ENCODE measurements at places on chromosomes 2 and 18.

- DNase-seq = peak; percentile 43
These were observed 316.8 kb upstream of the KCNH7 start for GRCh38 chr2:163155279-163155883.

DNA sequence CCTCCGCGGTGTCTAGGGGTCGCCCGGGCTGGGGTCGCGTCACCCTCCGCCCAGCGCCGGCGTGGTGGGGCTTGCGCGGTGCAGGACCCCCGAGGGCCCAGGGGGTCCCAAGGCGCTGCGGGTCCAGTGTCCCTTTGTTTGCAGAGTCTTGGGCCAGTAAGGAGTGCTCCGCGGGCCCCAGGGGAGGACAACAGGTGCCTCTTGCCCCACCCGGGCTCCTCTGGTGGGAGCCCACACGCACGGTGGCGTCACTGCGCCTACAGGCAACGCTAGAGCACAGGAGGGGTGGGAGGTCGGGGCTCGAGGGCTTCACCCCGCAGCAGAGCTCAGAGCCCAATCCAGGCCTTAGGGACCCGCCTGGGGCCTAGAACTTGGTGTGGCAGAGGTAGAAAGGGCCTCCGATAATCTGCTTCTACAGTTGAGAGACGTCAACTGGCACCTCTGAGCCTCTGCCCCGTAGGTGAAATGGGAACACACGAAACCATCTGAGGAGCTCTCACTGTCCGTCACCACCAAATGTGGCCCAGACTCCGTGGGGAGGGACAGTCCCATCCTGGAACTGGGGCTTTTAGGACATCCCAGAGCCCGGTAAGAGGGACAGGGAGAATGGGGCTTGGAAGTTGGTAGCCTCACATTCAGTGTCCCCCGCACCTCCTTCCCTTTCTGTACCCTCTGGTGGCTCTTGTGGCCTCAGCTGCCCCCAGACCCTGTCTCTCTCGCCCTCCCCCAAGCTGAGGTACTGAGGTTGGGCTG, 1.4 kb downstream of the ARID5A start:
- no peak for DNase-seq

GRCh38 chr2:33620-34019, 12.7 kb downstream of the FAM110C start:
- no peak for DNase-seq

- peak; percentile 39 for DNase-seq
These were observed 50.8 kb downstream of the CCBE1 start for GRCh38 chr18:59646228-59646962.

- DNase-seq = peak; percentile 99
These were observed 9.0 kb upstream of the DSEL start for GRCh38 chr18:67525328-67526099.

DNA sequence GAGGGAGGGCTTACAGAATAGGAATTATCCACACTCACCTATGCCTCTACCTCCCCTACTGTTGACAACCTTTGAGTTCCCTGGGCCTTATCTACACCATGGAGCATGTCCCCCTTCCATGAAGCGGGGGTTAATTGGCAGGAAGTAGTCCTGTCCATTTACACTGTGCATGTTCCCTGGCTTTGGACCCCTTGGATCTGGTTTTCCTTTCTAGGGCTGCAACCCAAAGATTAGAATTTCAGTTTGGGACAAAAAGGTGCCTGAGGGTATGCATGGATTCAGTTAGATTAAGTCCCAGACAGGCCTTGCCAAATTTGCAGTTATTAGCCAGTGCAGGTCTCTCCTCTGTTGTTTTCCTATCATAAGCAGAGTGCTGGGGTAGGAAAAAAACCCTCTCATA, 180.3 kb downstream of the CMPK2 start:
- no peak for DNase-seq

- no peak for DNase-seq
These were observed 52.1 kb downstream of the ZBTB7C start for GRCh38 chr18:48356909-48357631.

Measured in EH (cell line).